ENCODE measurements at places on chromosomes 5 and 9.
A peak's percentile ranks its signal among the peaks of the same experiment; 100 is the strongest.

DNA sequence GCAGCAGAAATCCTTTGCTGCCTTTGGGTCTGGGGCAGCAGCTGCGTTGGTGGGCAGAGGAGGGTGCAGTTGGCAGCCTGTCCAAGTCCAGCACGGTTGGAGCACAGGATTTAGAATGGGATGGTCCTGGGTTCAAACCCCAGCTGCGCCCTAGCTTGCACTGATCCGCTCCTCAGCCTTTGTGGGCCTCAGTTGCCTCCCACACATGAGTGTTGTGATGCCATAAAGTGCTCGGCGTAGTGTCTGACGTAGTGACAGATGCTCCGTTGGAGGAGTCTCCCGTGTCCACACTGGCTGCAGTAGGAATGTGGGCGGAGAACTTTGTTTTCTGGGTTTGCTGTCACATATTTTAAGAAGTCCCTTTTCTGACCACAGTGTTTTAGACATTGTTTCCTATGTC, 36.0 kb downstream of the SLC46A2 start:
- DNase-seq = no peak

- DNase-seq = no peak
Observed at GRCh38 chr5:175519006-175519405, 40.6 kb downstream of the SFXN1 start.

GRCh38 chr9:33785914-33786313, 9.4 kb upstream of the PRSS3 start:
- peak; percentile 28 for DNase-seq

GRCh38 chr9:34123682-34124081, 2.8 kb downstream of the DCAF12 start:
- no peak for DNase-seq

- no peak for DNase-seq
Observed at GRCh38 chr5:82754759-82755158, 322.4 kb downstream of the TMEM167A start.

- DNase-seq = no peak
Observed at GRCh38 chr9:115171921-115172388, 54.0 kb upstream of the TNC start.

DNA sequence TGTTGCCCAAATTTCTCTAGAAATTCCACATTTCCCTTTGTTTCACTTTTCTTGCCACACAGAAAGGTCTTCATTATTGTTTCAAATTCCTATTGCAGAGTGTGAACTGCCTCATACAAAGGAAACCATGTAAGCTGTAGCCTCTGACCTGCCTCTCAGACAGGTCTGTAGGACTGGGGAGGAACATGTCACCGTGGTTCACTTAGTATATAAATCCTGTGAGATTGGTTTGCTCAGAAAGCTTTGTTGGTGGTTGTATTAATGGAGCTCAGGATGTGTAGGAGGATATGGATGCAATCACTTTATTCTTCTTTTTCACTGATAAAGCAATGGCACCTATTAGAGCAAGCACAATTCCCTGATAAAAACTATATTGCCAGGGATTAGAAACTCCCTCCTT, 4.2 kb downstream of the SGCD start:
- DNase-seq = no peak

GRCh38 chr5:179126506-179126991, 66.4 kb downstream of the ZNF354C start:
- DNase-seq = no peak

GRCh38 chr5:141858079-141858765, 20.0 kb downstream of the PCDH1 start:
- no peak for DNase-seq

DNA sequence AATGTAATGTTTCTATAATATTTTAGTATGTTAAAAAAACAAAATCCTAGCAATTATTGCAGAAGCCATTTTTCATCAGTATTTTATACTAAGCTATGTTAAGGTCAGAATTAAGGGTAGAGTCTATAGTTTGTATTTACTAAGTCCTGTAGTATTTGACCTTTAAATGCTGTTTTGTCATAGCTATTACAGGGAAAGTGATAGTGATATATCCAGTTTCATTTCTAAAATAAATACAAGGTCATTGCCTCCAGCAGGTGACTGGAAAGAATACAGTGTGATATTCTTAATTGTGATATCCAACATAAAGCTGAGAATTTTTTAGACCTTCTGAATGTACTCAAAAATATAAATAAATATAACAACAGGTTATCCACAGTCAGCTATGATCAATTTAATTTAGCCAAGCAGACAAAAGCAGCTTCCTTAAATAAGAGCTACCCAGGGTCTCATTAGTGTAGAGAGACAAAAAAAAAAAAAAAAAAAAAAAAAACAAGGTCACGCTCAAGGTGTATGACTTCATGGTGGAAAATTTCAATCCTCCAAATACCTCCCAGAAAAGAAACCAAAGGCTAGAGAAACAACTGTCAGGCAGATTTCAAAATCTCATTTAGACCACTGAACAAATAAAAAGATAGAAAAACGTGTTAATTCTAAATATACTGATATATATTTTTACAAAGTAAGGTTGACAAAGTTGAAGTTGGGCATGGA, 278.7 kb downstream of the HCN1 start:
- DNase-seq = no peak

DNA sequence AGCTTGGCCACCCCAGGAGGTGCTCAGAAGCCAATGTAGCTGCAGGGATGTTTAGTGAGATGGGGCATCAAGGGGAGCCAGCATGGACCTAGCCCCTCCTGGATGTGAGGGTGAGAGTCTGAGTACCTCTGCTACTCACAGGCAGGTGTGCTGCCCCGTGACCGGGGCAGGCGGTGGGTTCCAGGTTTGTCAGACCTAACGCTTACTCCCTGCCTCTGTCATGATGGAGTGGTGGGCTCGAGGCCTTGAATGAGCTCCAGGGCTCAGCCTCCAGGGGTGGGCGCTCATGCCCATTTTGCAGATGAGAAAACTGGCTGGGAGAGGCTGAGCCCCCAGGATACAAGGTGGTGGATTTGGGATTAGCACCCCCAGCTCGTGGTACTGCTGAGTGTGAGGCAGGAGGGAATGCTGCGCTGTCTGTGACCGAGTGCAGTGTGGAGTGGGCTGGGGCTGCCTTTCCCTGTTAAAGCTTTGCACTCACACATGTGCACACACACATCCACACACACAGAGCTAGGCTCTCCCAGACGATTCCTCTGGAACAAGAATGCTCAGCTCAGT, 1.5 kb downstream of the RXRA start:
- DNase-seq = no peak

DNA sequence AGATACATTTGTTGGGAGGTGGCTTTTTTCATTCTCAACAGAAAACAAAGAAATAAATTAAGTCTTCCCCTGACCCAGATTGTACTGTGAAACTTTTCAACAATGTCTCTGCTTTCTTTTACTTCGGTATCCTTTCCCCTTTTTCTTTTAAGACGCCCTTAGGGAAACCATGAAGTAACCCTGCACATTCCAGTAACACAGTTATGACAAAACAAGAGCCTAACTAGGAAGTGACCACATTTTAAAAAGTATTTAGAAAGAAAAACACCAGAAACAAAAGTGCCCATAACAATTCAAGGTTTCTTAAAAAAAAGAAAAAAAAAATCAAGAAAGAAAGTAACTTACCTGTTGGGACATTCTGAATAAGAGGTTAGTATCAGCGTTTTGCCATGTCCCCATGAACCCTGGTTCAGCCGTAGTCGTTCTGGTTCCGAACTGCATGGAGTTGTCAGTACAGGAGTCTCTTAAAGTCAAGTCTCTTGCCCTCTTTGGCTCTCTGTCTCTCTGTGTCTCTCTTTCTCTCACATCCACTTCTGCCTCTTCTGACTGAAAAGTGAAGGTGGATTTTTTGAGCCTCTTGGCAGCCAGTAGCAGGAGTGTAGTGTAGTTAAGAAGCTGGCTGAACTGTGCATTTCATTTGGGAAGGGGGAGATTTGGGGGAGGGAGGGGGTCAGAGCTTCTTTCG, 142.9 kb downstream of the BNC2 start:
- DNase-seq = peak; percentile 39

DNA sequence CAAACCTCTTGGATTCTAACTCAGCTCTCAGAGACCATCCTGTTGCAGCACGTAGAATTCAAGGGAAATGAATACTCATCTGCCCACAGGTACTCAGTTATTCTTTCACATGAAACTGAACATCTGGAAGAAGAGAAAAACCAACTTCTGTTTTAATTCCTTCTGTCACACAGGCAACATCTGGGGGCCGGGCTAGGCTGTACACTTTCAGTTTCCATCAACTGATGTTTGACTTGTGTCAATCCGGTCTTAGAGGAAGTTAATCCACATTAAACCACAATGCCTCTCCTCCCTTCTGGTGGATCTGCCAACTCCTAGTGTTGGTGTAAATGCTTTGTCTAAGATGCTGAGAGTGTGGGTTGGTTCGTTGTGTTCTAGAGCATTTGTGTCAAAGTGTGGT, 17.6 kb downstream of the DMRT3 start:
- no peak for DNase-seq

All from IMR-90 (cell line).